ENCODE measurements at places on chromosomes 11 and 22.

- peak; percentile 23 for DNase-seq
These were observed 86.9 kb upstream of the WNT11 start for GRCh38 chr11:76293189-76293631.

DNA sequence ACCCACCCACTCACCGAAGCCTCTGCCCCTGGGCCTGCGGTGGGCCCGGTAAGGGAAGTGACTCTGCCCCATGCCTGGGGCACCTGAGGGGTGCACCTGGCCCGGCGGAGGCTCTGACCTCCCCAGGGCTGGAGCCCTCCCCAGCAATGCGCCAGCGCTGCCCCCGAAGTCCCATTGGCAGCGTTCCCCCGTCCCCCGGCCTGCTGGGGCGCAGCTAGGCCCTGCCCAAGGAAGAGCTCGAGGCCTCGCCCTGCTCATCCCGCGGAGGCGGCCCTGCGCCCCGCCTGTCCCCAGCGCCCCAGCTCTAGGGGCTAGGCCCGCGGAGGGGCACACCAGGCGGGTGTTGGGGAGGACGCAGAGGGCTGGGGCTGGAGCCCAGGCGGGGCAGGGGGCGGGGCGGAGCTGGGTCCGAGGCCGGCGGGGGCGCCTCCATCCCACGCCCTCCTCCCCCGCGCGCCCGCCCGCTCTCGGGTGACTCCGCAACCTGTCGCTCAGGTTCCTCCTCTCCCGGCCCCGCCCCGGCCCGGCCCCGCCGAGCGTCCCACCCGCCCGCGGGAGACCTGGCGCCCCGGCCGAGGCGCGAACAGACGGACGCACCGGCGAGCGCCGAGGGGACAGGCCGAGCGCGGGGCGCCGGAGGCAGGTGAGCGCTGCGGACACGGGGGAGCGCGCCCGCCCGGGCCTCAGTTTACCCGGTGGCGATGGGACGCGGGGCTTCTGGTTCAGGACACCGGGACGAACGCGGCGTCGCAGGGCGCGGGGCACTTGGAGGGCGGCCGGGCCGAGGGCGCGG lies at the start of gene EPS8L2:
Gene EPS8L2 (plus strand): TSS at position 586 of the 793 bp plus-strand sequence. CDS start 3,177 bp downstream, outside the sequence.
- no peak for DNase-seq

DNA sequence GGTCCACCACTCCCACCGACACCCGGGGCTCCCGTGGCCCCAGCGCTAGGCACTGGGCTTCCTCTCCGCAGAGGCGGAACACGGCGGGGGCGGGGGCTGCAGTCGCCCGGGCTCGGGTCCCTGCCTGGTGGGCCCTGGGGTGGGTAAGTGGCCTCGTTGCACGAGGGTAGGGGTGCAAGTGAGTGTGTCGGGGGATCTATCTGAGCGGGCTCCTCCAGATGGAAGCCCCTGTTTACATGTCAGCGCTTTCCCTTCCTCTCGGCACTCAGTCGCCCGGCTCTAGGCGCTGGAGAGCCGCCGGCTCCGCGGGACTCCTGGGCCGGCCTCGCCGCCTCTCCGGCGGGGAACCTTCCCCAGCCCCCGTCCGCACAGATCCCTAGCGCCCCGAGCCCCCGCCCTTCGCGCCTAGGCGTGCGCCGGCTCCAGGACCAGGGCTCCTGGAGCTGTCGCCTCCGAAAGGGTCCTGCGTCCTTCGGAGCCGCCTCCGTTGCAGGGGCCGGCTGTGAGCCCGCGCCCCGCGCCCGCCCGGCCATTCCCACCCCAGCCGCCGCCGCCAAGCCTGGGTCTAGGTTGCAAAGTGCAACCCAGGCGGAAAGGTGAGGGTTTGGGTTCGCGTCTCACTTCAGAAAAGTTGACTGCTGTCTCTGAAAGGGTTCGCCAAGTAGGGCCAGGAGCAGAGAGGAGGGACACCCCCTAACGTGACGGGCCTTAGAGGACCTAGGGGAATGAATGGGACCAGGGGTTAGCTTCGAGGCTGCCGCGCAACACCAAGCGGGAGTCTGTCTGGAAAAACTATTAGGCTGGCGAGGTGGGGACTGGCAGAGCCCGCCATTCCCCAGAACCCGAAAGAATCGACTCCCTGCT lies 978 bp downstream of the FLI1 start:
- no peak for DNase-seq

DNA sequence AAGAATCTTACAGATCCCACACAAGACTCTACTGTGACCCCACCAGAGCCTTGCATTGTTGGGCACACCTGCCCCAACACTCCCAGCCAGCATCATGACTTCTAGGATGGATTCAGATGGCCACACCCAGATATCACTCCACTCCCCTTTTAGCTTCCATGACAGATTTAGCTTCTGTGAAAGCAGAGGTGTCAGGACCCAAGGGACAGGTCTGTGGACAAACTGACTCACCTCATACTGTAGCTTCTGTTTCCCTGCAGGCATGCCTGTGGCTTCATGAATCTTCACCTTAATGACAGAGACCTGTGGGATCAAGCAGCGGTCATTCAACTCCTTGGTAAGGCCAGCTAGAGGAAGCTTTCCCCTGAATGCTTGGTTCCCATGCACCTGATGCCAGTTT lies 8.5 kb upstream of the TBC1D10A start:
- no peak for DNase-seq

DNA sequence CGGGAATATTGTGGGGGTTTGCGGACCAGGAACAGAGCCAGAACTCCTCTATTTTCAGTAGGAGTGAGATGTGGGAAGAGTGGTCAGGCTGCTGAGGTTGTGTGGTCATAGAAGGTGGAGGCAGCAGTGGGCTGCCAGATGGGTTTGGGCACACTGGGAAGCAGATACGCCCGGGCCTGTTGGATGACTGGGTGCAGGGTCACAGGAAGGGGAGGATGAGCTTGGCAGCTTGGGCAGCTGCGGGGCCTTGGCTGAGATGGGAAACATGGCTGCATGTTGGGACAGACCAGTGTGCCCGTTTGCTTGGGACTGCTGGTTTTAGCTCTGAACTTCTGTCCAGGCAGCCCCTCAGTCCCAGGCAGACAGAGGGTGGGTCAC lies 11.4 kb downstream of the SHANK3 start:
- DNase-seq: no peak

GRCh38 chr11:65491614-65492386 lies 7.0 kb upstream of the MALAT1 start:
- no peak for DNase-seq

DNA sequence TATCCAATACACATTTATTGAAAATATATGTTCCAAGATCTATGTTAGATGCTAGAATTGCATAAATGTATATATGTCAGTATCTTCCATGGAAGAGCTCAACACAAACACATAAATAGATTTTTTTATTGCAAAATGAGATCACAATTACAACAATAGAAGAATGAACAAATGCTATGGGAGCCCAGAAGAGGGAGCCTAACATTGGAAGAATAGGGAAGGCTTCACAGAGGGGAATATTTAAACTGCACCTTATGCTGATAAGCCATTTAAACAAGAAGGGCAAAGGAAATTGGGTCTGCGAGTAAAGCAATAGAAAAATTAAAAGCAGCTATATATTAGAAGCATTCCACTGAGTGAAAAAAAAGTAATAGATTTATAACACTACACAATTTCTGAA lies 96.1 kb upstream of the LRRC55 start:
- no peak for DNase-seq

DNA sequence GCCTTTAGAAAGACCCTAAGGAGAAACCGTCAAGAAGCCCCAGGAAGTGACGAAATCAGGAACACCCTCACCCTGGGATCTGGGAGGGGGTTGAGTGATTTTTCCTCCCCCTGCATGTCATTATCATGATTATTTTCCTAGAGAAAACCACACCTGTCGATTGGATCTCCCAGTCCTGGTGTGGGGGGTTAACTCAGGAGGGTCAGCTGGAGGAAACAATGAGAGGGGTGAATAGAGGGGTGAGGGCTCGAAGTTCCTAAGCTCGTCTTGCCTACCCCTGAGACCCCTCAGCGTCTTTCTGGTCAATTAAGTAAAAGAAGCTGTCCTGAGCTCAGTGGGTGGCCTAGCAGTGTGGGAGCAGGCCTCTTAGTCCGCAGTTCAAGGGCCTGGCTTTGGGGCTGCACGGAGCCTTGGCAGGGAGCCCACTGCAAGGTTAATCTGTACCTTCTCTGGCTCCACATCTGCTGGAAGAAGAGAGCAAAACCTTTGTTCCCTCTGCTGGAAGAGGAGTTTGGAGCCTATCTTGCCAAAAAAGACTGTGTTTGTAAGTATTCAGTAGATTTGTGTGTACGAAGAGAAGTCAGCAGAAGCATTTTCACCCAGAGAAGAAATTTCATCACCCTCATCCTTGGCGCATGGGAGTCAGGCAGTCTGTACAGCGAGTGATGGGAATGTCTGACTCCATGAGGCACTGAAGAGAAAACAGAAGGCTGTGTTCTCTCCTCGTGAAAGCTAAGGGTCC lies 34.2 kb upstream of the FTH1 start:
- DNase-seq: no peak

DNA sequence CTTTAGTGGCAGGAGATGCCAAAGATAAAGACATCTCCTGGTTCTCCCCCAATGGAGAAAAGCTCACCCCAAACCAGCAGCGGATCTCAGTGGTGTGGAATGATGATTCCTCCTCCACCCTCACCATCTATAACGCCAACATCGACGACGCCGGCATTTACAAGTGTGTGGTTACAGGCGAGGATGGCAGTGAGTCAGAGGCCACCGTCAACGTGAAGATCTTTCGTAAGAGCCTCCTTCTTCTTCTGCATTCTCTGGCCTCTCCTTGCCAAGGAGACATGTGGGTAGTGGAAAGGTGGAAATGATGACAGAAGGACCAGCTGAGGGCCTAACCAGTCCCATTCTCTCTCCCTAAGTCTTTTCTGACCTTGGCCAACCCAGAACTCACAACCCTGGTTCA lies 110.1 kb upstream of the TTC12 start:
- no peak for DNase-seq

DNA sequence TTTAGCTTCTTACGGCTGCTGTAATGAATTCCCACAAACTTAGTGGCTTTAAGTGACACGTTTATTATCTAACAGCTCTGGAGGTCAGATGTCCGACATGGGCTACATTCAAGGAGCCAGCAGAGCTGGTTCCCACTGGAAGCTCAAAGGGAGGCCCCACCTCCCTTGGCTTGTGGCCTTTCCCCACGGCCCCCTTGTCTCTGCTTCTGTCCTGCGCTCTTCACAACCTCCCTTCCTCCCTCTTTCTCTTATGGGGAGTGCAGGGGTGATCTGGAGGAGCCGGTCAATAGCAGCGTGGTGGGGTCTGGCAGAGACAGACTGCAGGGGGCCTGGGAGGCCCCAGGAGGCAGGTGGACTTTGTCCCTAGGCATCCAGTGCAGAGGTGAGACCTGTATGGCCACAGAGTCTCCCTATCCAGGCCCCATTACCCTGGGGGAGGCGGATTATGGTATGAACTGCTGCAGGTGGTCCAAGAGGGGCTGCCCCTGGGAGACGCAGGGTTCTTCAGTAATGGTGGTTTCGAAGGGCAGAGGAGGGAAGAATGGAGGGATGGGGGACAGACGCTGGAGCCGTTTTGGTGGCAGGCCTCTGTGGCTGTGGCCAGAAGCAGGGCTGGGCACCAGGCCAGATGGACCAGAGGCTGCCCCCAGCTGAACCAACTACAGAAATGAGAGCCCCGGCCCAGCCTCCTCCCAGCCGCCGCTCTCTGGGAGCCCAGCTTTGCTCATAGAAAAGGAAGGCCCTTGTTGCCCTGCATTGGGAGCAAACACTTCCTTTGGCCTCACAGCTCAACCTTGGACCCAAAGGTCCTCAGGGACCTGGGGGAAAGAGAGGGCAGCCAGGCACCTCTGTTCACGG lies 30.7 kb upstream of the KCNQ1OT1 start:
- no peak for DNase-seq

DNA sequence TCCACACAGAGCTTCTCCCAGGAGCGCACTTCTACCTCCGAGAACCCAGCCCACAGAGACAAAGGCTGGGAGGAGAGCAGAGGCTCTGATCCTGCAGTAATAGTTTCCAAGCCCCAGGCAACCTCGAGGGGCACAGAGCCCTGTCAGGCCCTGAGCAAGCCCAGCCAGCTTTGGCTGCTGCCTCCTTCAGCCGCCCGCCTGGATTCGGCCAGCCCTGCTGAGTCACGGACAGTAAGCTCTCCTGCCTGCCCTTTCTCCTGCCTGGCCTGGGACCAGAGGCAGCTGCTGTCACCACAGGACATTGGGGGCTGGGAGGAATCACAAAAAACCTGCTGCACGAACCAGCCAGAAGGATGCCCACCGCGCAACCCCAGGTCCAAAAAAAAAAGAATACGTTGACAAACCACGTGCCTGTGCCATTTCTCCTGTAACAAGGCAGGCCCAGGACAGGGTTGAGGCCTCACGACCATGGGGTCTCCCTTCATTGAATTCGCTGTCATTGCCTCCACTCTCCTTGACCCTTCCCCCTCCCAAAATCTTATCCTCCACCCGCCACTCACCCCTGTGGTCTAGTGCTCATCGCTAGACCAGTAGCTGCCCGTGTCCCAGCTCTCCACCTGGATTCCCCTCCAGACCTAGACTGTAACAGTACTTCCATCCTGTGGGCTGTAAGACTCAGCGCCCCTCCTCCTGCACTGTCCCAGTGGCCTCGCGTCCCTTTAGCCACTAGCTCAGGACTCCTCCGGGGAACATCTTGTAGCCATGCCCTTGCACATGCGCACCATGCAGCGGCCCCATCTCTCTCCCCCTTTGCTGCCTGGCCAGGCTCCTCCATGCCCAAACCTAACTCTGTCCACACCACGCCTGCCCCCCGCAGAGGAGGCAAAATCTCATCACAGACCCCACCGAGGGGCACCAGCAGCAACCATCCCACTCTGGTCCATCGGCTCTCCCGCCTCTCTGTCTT lies 7.4 kb upstream of the SLC22A12 start:
- DNase-seq: no peak

DNA sequence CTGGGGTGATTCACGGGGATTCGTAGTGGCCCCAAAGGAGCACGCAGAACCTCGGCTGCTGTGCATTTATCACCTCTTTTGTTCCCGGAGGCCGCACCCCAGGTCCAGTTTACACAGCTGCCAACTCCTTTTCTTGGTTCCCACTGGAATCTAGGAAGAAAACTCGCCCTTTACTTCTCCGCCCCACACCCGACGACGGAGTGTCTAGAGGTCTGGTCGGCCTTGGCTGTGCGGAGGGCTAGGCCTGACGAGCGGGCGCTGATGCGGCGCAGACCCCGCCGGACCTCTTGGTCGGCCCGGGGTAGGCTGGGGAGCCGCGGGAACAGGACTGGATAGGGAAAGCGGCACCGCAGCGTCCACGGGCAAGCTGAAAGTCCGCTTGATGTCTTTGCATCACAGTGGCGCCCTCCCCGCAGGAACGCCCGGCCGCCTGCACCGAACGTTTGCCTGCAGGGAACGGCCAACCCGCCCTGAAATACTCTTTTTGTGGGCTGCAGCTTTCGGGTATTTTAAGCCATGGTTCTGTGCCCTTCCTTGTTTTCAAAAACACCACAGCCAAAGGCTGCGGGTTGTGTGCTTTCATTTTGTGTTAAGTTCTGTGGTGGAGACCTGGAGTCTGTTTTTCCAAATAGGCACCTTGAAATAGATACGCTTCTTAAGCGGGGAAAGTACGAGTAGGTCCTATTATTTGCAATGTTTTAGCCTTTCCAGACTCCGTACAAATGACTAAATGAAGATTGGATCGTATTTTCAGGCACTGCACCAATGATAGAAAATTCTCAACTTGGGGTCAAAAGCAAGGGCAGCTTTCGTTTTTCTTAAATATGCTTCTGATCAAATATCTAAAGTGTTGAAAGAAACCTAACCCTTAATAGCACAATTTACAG lies 829 bp upstream of the ZBED5 start:
- DNase-seq: peak; percentile 19

- DNase-seq: no peak
These were observed 111.2 kb upstream of the FGF3 start for GRCh38 chr11:69930081-69931059.

Data from stimulated activated CD8-positive, alpha-beta memory T cell treated with anti-CD3 and anti-CD28 coated beads, Interleukin-15, amount 100 ng/mL, for 48 hours (primary cell).